CD4-positive, alpha-beta T cell (primary cell): ENCODE measurements at places on chromosomes 3 and 15. TPM values are rescaled to one million over a fixed set of nuclear protein-coding genes. Genes with fewer than 3 reads are reported as not detected.

- H3K4me3 ChIP-seq, result no peak overlapping the region
- no peaks in the 10 kb centered on the region for H3K27me3 ChIP-seq
- no peak overlapping the region for H3K27ac ChIP-seq
- H3K4me1 ChIP-seq, result peaks cover 29% of the 10 kb centered on the region
Measured at GRCh38 chr3:195263925-195264600, 6.9 kb downstream of the XXYLT1 start.

DNA sequence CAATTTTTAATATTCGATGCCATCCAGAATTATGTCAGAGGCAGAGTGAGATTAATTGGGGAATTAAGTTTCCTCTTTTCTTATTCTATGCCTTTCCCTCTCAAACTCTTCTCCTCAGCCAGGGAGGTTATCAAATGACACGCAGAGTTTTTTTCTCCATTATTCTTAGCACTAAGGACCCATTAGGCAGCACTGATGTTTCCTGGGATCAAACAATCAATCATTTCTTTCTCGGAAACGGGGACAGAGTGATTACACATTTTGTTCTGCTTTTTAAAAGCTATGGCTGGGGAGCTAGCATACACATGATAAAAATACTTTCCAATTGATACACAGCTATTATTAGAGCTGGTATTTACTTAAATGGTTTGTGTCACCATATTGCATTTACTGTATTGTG, 35.3 kb upstream of the PSMD6 start:
- no peaks in the 10 kb centered on the region for H3K4me1 ChIP-seq
- no peak overlapping the region for H3K4me3 ChIP-seq
- H3K27me3 ChIP-seq, result no peaks in the 10 kb centered on the region
- no peaks in the 10 kb centered on the region for H3K36me3 ChIP-seq

DNA sequence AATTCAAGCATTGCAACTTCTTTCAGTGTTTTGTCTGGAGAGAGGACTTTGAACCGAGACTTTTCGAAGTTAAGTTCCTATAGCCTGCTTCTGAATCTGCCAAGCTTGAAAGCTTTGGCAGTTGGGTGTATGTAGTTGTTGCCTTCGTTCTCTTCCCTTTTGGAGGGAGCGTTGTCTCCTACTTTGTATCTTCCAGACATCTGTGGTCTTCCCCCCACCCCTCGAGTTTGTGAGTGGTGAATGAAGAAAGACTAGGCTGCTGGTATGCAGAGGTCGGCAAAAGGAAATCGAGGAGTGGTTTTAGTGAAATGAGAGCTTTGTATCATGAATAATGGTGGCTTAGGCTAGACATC, 1.3 kb downstream of the CTNNB1 start:
- H3K27ac ChIP-seq, result no peak overlapping the region
- peak; percentile 9 for DNase-seq
- H3K4me1 ChIP-seq, result peaks cover 22% of the 10 kb centered on the region
- H3K36me3 ChIP-seq, result no peaks in the 10 kb centered on the region
- H3K4me3 ChIP-seq, result peak overlapping the region; percentile 90
- H3K27me3 ChIP-seq, result no peaks in the 10 kb centered on the region

DNA sequence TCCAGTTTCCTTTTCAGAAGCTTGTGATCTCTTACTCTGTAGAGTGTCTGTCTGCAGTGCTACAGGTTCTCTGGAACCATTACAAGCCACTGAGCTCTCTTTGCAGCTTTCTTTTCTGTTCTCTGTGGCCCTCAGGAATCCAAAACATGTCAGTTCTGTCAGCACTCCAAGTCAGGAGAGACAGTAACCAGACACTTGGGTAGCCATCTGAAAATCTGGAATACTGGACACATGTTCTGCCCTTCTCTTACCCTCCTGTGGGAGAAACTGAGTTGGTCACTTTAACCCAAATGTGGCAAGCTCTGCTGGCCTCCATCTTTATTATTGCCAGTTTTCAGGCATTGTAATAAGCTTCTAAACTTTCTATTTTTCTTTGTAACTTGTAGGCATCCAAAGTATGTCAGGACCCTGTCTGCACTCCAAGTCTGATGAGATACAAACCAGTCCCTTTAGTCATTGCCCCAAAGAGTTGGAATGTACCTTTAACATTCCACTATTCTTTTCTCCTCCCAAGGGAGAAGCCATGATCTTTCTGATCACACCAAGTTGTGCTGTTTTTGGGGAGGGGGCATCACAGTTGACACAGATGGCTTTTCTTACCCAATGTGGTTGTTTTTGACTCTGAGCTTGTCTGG, 183.7 kb downstream of the DPH6 start:
- H3K4me3 ChIP-seq, result no peak overlapping the region
- H3K36me3 ChIP-seq, result no peaks in the 10 kb centered on the region
- H3K27me3 ChIP-seq, result no peaks in the 10 kb centered on the region
- H3K4me1 ChIP-seq, result no peaks in the 10 kb centered on the region
- no peak for DNase-seq

DNA sequence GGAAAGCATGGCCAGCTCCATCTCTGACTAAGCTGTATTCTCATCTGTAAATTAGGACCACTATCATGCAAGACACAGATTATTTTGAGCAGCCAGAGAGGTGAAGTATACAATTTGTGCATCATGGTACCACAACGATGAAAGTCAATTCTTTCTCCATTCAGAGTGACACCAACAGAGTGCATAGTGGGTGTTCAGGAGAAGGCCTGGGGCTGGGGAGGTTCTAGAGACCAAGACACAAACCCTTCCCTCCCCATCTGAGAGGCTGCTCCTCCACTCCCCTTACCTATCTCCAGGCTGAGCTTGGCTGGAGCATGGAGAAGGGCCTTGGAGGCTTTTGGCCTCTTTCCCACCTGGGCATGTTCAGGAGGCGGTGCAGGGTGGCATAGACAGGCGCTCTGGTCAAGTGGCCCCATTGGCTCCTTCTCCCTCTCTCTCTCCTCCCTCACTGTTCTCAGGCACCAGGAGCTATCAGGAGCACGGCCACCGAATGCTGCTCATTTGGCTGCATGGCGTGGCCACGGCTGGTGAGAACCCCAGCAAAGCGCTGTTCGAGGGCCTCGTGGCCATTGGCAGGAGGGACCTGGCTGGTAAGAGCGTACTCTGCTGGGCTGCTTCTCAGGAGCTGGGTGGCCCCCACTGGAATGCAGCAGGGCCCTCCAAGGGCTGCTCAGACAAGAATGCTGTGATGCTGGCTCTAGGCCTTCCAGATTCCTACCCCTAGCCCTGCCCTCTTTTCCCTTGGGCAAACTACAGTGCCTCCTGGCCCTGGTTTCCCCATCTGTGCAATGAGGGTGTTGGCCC, 37.9 kb downstream of the ANKDD1A start:
- H3K4me1 ChIP-seq, result no peaks in the 10 kb centered on the region
- H3K36me3 ChIP-seq, result no peaks in the 10 kb centered on the region
- no peak for DNase-seq
- H3K27me3 ChIP-seq, result no peaks in the 10 kb centered on the region
- no peak overlapping the region for H3K4me3 ChIP-seq

DNA sequence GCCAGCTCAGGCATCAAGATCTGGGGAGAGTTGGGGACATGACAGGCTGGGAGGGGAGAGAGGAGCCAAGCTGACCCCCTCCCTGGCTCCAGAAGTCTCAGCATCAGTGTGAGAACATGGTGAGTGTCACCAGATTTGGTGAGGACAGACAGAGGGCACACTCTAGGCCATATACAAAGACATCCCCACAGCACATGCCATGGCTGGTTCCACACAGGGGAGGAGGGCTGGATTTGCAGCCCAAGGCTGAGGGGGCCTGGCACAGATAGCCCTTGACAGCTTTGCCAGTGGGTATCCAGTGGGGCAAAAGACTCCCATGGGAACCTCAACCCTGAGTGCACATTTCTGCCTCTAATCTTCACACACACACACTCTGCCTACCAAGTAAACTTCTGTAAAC, 10.1 kb upstream of the ANKRD63 start:
- no peaks in the 10 kb centered on the region for H3K4me1 ChIP-seq
- no peak overlapping the region for H3K27ac ChIP-seq
- H3K27me3 ChIP-seq, result no peaks in the 10 kb centered on the region

DNA sequence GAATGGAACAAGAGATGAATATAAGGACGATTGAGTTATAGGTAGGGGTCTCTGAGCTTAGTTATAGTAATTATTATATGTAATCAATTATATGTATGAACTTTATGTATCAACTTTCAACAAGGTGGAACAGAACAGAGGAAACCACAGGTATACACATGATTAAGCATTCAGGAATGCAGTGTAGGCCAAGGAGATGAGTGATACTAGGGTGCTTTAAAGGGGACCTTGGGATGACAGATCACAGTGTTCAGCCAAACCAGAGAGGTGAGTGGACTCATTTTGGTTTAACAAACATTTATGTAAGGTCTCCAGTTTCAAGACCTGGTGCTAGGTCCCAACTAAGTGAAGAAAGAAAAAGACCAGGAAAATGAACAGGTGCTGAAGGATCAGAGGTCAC, 895.5 kb downstream of the ROBO2 start:
- H3K4me1 ChIP-seq, result no peaks in the 10 kb centered on the region
- no peak overlapping the region for H3K4me3 ChIP-seq
- H3K27ac ChIP-seq, result no peak overlapping the region

DNA sequence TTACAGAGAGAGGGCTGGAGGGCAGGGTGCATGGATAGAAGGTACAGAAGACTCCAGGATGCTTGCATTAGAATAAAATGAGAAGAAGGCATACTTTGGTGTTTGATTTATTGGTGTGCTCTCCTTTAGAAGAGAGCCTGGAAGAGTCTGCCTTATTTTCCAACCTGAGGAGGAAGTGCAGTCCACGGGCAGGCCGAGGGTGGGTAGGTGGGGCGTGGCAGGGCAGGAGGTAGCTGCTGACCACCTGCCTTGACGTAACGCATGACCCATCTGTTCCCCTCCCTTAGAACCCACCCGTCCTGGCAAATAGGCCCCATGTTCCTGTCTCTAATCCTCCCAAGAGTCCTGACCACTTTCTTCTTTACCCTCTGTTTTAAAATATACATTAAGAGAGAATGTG, 222.3 kb upstream of the LYSMD4 start:
- H3K27me3 ChIP-seq, result peaks cover 4% of the 10 kb centered on the region
- H3K27ac ChIP-seq, result no peak overlapping the region
- H3K36me3 ChIP-seq, result no peaks in the 10 kb centered on the region

GRCh38 chr3:94587291-94587690, 524.4 kb downstream of the NSUN3 start:
- H3K4me1 ChIP-seq, result no peaks in the 10 kb centered on the region
- H3K27me3 ChIP-seq, result no peaks in the 10 kb centered on the region
- H3K27ac ChIP-seq, result no peak overlapping the region
- H3K4me3 ChIP-seq, result no peak overlapping the region

- no peak for DNase-seq
- H3K4me3 ChIP-seq, result no peak overlapping the region
- H3K27ac ChIP-seq, result no peak overlapping the region
- no peaks in the 10 kb centered on the region for H3K36me3 ChIP-seq
- H3K27me3 ChIP-seq, result no peaks in the 10 kb centered on the region
Measured at GRCh38 chr3:179853176-179853575, 183.6 kb downstream of the PEX5L start.

DNA sequence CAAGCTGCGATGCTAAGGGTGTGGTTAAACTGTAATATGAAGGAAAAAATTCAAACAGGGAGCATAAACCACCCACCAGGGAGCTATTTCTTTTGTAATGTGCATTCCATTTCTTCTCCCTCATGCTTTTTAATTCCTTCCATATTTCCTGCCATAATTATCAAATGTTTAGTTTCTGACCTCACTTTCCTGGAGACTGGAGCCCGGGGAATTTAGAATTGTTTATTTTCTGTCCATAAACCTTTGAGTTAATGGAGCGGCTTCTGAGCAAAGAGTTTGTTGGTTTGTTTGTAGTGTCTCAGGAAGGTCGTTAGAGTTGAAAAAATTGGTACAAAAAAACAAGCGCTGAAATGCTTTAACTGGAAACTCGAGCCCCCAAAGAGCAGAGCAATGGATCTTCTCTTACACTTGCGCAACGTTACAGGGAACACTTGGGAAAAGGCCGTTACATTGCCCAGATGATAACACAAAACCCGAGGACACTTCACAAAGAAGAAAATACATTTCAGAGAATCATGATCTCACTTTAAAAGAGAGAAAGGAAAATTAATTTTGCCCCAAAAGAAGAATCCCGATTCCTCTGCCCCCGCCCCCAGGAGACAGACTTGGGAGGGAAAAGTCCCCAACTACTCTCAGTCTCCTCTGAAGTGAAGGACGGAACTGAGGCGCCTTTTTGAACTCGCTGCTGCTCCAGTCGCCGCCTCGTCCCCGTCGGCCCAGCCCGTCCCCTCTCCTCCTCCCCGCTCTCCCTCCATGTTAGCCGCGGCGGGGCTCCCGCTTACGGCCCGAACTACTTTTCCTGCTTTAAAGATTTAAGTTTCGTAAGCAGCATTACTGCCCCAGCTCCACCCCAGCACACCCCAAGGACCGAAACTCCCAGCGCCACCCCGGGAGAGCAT, 842 bp downstream of the FSTL1 start:
- peak overlapping the region; percentile 42 for H3K4me3 ChIP-seq
- H3K27ac ChIP-seq, result no peak overlapping the region
- DNase-seq, result no peak
- peaks cover 28% of the 10 kb centered on the region for H3K27me3 ChIP-seq
- H3K36me3 ChIP-seq, result no peaks in the 10 kb centered on the region
- H3K4me1 ChIP-seq, result peaks cover 4% of the 10 kb centered on the region

Gene CMC1
- total RNA-seq, result 5.0 TPM

Gene TMOD2
- total RNA-seq, result 5.6 TPM
